ENCODE measurements at places on chromosomes 6 and 20.

- no peak for DNase-seq
Measured at GRCh38 chr6:20830576-20830975, 296.3 kb downstream of the CDKAL1 start.

GRCh38 chr6:41055149-41055548 is 2.1 kb downstream of the APOBEC2 start:
- DNase-seq, result no peak

GRCh38 chr6:46324706-46325105 is 153.9 kb upstream of the ENPP5 start:
- no peak for DNase-seq

DNA sequence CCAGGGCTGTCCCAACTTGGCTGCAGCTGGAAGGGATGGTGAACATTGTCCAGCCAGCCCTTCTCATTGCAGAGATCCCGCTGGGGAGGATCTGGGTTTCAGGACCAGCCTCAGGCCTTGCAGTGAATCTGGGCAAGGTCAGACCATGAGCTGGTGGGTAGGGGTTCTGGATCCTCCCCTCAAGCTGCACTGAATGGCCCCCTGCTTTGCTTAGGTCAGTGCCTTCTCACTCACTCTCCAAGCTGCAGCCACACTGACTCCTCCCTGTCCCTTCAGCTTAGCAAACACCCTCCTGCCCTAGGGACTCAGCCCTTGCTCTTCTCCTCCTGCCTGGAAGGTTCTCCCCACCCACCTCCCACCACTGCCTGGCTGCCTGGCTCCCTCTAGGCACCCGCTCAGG is 95.3 kb upstream of the KCNG1 start:
- no peak for DNase-seq

DNA sequence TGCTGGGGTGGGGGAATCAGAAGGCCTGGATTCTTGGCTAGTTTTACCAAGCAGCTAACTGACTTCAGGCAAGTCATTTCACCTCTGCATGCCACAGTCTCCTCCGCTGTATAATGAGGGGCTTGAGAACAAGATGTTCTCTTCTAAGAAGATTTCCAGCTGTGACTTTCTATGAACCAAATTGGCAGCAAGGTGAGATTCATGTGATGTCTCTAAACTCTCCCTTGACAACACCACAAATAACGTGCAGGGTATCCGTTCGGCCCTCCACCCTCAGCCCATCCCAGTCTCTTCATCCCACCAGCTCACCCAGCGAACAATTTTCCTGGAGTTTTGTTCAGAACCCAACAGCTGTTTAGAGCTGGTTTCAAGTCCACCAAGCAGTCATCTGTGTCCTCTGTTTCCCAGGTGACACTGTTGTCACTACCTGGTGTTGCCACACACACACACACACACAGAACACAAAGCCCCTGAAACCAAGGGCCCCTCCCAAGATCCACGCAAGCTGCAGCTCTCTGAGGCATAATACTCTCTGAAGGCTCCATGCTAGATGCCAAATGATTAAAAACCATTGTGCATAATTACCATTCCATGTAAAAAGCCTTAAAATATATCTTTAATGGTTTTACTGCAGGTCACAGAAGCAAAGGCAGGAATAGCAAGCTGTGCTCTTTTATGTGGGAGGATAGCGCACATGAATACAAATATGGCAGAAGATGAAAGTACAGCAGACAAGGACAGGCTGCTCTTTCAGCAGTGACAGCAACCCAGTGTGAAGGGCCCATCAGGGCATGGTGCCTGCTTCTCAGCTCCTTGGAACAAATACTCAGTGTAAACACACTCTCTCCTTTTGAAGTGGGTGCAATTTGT is 48.2 kb downstream of the ARHGAP18 start:
- DNase-seq, result no peak

- no peak for DNase-seq
Measured at GRCh38 chr6:150134280-150134920, 8.4 kb upstream of the PPP1R14C start.

DNA sequence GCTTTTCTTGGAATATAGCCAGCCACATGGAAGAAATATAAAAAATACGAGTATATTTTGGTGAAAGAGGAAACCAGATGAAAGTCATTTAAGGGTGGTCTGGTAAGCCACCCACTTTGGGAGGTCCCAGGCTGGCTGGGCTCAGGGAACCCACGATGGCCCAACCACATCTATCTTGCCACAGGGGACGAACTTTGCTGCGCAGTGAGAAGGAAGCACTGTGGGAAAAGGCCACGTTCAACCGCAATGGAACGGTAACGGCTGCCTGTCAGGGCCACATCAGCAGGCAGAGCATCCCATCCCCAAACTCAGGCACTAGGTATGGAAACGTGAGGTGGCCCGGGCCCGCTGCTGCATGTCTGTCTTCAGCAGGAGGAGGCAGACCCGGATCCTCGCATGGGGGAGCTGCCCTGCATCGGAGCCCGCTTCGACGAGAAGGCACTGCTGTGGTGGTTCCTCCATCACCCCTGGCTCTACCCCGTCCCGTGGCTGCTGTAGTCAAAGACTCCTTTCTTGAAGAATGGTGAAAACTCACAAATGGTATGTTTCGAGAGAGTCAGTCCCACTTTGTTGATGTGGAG is 300.4 kb downstream of the KIF16B start:
- no peak for DNase-seq

- DNase-seq, result no peak
Measured at GRCh38 chr6:106508834-106509233, 120.5 kb downstream of the RTN4IP1 start.

DNA sequence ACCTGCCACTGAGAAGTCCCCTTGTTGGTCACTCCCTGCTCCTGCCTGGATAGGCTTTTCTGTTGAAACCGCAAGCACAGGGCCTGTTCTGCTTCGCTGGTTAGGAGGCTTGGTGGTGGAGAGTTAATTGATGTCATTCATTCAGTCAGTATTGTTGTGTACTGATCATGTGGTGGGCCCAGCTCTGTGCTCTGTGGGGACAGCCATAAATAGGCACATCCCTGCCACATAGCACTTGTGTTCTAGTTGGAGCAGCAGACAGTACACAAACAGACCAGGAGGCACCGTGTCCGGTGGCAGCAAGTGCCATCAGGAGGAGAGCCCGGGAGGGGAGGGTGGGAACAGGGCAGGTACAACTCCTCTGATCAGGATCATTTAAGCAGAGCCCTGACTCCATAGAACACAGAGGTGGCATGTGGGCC is 155.2 kb upstream of the INSM1 start:
- DNase-seq, result no peak

DNA sequence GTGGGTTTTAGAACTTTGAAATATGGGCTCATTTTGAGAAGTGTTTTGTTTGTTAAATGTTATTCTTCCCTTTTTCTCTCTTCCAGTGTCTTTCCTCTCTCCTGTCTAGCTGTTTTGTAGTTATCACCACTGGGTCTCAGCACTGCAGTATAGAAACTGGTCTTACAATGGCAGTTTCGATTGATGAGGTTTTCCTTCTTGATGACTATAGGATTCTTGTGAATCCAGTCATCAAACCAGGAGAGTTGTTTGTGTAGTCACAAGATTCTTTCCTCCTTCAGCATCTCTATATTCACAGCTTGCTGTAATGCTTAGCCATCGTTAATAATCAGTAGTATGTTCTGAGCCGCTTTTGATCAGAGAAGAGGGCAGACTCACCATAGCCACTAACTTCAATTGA is 172.3 kb downstream of the OGFRL1 start:
- no peak for DNase-seq

DNA sequence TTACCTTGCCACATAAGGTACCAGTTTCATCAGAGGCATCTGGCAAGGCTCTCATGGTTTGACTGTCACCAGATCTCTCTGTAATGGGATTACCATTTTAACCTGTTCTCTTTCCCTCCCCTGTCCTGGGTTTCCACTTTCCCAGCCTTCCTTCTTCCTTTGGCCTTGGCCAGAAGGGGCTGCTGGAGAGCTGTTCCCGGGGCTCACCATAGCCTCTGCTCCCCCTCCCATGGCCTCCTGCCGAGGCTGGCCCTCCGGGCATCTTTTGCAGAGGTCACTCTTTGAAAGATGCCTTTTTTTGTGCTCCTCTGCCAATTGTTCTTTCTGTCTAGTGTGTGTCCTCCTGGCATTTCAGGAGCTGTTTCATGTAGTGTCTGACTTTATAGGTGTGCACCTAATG is 100.7 kb upstream of the SCP2D1 start:
- no peak for DNase-seq

DNA sequence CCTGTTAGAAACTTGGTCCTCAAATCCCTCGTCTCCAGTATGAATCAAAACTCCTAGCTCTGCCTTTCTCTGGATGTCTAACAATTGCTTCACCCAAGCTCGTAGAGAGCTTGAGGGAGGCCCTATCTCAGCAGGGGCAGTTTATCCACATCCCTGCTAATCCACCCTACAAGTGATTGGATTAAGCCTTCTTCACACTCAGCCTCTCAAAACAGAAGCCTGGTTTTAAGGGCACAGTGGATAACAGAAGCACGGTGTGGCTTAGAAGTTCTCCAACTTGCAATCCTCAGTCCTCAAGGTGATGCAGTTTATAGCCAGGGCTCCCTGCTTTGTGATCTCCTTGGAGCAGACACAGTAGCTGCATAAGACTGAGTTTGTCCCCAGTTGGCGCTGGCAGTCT is 383.9 kb downstream of the KIF16B start:
- DNase-seq, result no peak

DNA sequence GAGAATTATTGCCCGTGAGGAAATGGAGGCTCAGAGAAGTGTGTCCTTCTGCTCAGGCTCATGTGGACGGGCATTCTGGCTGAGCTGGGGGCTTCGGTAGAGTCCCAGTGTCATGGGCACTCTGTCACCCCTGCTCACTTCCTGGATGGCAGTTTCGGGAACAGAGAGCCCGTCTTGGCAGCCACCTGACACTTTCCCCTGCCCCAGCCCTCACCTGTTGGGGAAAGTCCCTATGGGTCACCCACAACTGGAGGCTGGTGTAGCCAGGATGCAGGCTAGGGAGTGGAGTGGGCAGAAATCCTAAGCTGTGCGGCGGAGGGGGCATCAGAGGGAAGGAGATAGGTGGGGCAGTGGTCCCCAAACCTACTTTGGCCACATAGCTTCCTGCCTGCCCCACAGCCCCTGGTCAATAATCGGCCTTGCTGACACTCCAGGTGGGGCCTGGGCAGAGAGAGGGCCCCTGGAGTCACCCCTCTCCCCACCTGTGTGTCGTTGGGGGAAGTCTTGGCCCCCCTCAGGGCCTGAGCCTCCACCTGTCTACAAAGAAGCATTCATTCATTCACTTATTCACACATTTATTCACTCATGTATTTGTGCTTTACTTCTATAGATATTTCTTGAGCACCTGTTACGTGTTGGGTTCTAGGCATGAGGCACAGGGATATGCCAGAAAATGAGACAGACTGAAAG is 40.5 kb downstream of the SNAI1 start:
- DNase-seq, result no peak

DNA sequence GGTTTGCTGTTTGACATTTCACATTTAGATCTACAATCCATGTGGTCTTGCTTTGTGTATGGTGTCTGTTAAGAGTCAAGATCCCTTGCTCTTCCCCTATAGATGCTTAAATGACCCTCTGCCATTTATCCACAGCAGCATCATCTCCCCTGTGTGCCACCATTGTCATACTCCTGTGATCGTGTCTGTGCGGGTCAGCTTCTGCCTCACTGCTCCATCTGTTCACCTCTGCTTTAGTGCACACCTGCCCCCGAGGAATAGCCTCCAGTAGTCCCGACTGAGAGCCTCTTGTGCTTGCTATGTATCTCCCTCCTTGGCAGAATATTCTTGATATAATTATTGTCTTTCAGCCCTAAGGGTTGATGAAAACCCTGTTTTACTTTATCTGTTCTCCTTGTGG is 551.2 kb downstream of the CDH26 start:
- no peak for DNase-seq

All from RWPE1 (cell line).